Cortex of kidney (tissue), 1 donor: ENCODE measurements at places on chromosomes 1 and 21.

- DNase-seq: no peak
Measured at GRCh38 chr1:115641762-115642167, at the start of gene VANGL1. Gene VANGL1, plus strand, starts transcription at chr1:115641970. Its CDS starts 9,444 bp downstream, at chr1:115651414.

DNA sequence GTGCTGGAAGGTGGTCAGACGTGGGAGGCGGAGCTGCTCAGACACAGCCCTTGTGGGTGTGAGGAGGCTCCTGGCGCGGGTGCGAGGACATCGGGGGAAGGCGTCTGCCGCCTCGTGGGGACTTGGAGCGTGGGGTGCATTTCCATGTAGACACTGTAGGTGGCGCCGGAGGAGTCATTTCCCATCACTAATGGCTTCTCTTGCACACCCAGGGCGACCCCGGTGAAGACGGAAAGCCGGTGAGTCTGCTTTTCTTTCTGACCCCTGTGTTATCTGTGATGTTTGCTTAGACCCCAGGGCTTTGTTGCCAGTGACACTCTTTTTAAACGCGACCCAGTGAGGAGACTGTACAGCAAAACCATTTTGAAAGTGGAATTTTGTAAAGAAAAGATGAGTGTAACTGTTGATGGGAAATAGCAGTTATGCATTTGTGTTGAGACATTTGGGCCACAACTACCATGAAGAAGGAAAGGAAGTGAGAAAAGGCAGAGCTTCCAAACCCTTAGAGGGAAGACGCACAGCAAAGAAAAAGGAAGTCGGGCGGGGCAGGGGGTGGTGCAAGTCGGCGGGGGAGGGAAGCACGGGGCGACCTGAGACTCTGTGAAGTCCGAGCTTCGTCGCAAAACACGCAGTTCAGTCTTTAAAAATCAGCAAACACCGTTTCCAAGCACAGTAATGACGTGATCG, 64.0 kb downstream of the SLC19A1 start:
- no peak for DNase-seq

DNA sequence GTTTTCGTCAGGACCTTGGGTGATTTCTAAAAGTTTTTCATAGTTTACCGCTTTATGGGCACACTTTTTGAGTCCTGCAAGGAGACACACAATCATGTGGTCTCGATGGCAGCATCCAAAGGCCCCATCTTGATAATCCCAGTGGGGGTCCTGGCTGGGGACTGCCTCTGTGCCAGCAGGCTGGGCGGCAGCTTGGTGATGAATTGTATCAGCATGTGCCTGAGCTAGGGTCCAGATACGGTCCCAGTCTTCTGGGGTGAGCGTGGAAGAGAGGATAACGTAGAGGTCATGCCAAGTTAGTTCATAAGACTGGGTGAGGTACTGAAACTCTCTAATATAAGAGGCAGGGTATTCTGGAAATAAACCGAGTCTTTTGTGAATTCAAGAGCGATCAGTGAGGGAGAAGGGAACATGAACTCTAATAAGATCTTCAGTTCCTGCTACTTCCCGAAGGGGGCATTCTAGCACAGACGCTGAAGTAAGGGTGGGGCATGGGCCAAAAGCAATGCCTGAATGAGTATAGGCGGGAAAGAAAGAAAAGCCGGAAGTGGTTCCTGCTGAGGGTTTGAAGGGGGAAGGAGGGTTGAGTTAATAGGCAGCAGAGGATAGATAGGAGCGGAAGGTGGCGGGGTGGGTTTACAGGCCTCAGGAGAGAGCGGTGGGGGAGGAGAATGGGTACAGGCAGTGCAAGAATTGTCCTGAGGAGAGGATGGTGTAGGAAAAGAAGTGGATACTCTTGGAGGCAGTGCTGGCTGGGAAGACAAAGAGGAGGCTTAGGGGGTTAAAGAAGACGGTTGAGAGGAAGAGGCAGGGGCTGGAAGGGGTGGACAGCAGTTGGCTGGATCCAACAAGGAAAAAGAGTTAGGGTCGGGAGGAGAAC, 1.6 kb downstream of the ERVH48-1 start:
- no peak for DNase-seq

DNA sequence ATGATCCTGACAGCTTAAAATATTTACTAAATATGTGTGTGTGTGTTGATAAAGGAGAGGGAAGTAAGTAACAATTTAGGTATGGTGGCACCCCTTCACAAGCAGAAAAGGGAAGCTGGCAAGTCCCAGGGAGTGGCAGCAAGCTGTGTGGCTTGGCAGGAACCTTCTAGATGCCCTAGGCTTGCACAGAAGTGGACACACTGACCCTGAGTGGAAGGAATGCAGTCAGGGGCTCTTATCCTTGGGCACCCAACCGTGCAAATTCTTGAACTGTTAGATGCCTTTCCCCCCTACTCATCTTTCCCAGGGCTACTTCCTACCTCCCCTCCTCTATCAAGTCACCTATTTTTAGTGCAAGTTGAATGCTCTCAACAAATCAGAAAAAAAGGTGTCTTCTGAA, 18.9 kb downstream of the ACP6 start:
- DNase-seq: no peak

- no peak for DNase-seq
Measured at GRCh38 chr1:219279017-219279770, 105.5 kb downstream of the LYPLAL1 start.

- DNase-seq: no peak
Measured at GRCh38 chr1:98669355-98670296, 8.1 kb downstream of the SNX7 start.

DNA sequence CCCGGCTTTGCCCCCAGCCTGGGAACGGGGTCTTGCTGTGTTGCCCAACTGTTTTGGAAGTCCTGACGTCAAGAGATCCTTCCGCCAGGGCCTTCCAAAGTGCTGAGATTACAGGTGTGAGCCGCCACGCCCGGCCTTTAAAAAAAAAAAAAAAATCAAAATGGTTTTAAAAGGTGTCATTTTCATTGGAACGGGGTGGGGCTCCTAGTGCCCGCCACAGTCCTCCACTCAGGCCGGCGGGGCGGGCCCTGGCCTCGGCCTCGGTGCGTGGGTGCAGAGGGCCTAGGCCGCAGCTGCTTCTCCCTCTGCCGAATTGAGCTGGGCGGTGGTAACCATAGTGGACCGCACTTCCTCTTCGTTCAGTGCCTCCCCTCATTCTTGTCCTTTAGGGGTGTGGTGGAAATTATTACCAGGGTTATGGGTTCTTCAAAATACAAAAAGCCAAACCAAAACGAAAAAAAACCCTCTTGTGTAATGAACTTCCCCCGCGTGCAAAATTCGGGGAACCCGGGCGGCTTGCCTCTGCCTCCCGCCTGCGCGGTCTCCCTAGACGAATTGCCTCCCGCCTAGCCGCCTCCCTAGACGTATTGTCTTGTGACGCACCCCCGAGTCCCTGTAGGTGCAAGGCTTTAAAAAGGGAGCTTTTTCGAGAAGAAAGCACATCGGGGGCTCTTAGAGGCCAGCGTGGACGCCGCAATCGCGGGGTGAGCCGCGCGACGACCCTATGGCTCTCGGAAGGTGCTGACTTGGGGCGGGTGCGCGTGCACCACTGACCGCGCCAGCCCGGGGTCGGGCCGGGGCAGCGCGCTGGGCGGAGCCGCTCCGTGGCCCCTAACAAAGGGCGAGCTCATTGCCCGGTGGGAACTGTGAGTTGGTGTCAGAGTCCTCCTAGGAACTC, 10.5 kb upstream of the SPEN start:
- no peak for DNase-seq

DNA sequence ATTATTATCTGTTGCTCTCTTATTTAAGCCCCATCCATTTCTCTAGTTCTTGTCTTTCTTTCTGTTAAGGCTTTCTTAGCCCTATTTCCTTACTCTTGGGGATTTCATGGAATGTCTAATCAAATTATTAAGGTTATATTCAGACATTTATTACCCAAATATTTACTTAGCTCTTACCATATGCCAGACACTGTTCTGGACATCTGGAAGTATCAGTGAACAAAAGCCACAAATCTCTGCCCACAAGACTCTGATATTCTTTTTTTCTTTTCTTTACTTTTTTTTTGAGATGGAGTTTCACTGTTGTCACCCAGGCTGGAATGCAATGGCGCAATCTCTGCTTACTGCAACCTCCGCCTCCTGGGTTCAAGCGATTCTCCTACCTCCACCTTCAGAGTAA, 74.3 kb upstream of the NBL1 start:
- no peak for DNase-seq
